AG10803 (cell line): ENCODE measurements at places on chromosomes 12 and 14.

DNA sequence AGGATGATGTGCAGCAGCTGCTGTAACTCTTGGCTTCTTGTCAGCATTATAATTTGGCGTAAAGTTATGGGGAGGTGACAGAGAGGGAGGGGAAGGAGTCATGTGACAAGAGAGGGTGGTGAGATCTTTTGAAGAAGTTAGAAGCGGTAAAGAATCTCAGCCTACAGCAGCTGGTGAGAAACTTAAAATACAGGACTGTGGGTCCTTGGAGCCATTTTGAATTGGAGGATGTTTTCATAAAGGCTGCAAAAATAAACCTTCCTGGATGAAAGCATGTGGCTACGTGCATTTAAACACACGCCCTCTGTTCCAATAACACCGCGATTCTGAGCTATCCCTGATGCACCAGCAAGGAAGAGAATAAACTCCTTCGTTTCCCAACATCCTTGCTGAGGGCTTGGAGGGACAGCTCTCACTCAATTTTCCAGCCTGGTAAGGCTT is 133.7 kb downstream of the TMEM30B start:
- no peak for DNase-seq

- no peak for DNase-seq
These were observed 901 bp downstream of the B3GNT4 start for GRCh38 chr12:122204167-122205052.

DNA sequence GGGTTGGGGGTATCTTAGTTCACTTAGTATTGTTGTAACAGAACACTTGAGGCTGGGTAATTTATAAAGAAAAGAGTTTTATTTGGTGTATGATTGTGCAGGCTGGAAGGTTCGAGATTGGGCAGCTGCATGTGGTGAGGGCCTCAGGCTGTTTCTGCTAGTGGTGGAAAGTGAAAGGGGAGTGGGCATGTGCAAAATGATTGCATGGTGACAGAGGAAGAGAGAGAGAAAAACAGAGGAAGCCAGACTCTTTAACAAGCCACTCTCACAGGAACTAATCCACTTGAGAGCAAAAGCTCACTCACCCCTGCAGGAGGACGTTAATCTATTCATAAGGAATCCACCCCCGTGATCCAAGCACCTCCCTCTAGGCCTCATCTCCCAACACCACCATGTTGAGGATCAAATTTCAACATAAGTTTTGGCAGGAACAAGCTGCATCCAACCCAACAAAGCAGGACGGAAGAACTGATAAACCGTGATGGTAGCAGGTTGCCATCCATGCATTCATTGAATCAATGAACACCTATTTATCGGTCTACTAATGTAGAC is 165.0 kb upstream of the GZMB start:
- DNase-seq: no peak

- no peak for DNase-seq
These were observed 1023.0 kb upstream of the ATXN7L3B start for GRCh38 chr12:73514672-73515071.

- DNase-seq: no peak
These were observed 2.9 kb downstream of the NUDT4 start for GRCh38 chr12:93380480-93381121.

GRCh38 chr12:98754095-98754494 is 109.0 kb downstream of the APAF1 start:
- peak; percentile 51 for DNase-seq
